Naive B cell (primary cell): ENCODE measurements at places on chromosomes 6 and 20.

DNA sequence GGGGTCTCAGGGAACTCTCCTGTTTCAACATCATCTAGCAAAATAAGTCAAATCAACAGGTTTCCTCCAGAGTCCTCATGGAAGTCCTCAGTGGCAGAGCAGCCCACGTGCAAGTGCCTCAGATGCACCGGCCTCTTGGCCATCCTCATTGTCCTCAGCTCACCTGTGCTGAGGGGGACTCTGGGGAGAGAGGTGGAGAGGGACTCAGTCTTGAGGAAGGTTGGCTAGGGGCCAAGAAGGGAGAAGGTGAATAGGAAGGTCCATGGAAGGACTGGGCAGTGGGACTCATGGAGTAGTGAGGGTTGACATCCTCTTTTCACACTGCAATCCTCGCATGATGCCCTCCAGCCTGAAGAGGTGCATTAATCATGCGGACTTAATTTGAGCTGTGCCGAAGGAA, 77.9 kb upstream of the DUSP22 start:
- H3K27me3 ChIP-seq: peaks cover 4% of the 10 kb centered on the region
- no peak overlapping the region for H3K27ac ChIP-seq
- H3K36me3 ChIP-seq: no peaks in the 10 kb centered on the region
- DNase-seq: no peak
- H3K4me1 ChIP-seq: peaks cover 43% of the 10 kb centered on the region
- H3K4me3 ChIP-seq: no peak overlapping the region

DNA sequence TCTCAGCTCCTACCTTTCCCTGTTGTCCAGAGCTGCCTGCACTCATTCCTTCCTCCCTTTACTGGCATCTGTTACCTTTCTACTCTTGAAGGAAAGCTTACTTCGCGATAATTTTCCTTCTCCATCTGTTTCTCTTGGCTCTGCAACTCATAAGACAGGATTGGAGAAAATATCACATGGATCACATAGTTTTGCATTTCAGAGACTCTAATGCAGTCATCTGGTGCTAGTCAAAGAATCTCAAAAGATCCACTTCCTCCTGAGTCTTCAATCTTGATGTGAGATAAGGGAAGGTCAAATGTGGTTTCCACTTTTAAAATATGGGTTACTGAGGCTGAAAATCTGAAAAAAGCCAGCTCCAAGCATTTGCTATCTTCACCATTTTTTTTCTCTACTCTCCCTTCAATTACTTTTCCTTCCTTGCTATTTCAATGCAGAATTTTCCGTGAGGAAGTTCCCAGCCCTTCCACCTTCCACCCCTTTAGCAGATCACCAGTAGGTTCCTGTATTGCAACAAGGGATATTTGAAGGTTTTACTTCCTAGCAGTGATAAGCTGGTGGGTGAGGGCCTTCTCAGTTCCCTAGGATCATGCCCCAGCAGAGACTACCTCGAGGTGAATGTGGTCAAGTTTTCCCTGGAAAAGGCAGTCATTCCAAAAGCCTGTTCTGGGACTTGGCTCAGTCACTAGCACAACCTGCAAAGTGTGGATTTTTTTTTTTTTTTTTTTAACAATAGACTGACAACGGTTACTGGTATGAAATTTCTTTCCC, 62.8 kb upstream of the LRRC1 start:
- H3K27me3 ChIP-seq: no peaks in the 10 kb centered on the region
- H3K4me1 ChIP-seq: no peaks in the 10 kb centered on the region
- no peak overlapping the region for H3K4me3 ChIP-seq
- no peak overlapping the region for H3K27ac ChIP-seq

DNA sequence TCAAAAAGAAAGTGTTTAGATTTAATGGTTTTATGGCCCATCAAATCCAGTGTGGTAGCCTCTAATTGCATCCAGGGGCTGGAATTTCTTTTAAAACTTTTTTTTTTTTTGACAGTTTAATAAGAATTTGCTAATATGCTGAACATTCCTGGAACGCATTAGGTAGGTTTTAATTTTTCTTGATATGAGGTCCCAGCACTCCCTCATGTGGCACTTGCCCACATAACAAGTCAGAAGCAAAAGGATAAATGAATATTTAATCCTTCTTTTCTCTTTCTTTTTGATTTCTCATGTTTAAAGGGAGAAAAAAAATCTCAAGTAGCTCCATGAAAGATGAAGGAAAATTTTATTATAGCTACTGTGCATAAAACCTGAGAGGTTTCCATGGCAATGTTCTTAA, 13.5 kb downstream of the HAO1 start:
- H3K36me3 ChIP-seq: no peaks in the 10 kb centered on the region
- H3K4me1 ChIP-seq: no peaks in the 10 kb centered on the region
- H3K27me3 ChIP-seq: peaks cover 4% of the 10 kb centered on the region
- no peak for DNase-seq
- H3K27ac ChIP-seq: no peak overlapping the region

GRCh38 chr20:51586005-51586440, 43.5 kb upstream of the NFATC2 start:
- no peak overlapping the region for H3K27ac ChIP-seq
- no peaks in the 10 kb centered on the region for H3K36me3 ChIP-seq
- H3K4me3 ChIP-seq: no peak overlapping the region
- H3K4me1 ChIP-seq: peaks cover 9% of the 10 kb centered on the region
- H3K27me3 ChIP-seq: peaks cover 33% of the 10 kb centered on the region

- peak overlapping the region; percentile 84 for H3K4me3 ChIP-seq
- peaks cover 3% of the 10 kb centered on the region for H3K27me3 ChIP-seq
- peak overlapping the region; percentile 20 for H3K27ac ChIP-seq
- DNase-seq: peak; percentile 77
- H3K36me3 ChIP-seq: no peaks in the 10 kb centered on the region
- peaks cover 34% of the 10 kb centered on the region for H3K4me1 ChIP-seq
Observed at GRCh38 chr20:64038565-64039292, 2.7 kb downstream of the C20orf204 start.

DNA sequence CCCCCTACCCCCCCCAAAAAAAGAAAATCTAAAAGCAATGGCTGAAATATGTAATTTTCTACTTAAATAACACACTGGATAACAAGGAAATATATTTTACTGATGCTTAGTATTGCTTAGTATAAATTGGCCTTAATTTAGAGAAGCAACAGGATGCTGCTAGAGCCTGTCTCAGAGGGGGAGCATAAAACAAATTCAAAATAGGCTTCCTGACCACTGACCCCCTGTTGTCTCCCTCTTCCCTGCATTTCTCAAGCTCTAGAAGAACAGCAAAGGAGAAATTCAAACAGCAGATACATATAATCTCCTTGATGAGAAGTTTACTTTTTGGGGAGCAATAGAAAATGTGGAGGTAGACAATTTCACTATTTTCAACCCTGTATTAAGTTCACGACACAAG, 631.1 kb upstream of the GJE1 start:
- DNase-seq: no peak
- H3K4me1 ChIP-seq: peaks cover 8% of the 10 kb centered on the region
- H3K27ac ChIP-seq: no peak overlapping the region
- no peaks in the 10 kb centered on the region for H3K27me3 ChIP-seq
- H3K36me3 ChIP-seq: peaks cover 18% of the 10 kb centered on the region

DNA sequence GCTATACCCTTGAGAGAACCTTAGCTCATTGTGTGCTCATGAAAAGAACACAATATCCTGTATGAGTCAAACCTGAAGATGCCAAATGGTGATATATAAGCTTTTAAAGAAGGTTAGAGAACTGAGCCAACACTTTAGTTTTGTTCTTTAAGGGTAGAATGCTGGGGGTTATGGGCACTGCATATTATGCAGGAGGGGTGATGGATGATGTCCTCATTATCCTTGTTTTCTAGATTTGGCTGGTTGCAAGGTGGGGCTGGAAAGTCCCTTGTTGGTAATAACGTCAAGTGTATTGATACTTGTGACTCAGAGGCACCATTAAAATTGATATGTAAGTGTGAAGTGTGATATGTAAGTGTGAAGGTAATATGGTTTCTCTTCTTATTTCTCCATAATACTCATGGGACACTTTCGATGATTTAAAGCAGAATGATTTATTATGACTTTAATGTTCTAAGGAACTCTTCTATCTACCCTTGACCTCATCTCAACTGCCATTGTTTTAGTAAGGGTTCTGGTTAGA, 113.7 kb upstream of the DTNBP1 start:
- no peak overlapping the region for H3K4me3 ChIP-seq
- no peaks in the 10 kb centered on the region for H3K36me3 ChIP-seq
- H3K27ac ChIP-seq: no peak overlapping the region
- no peaks in the 10 kb centered on the region for H3K4me1 ChIP-seq

- no peaks in the 10 kb centered on the region for H3K36me3 ChIP-seq
- peaks cover 13% of the 10 kb centered on the region for H3K27me3 ChIP-seq
- peaks cover 4% of the 10 kb centered on the region for H3K4me1 ChIP-seq
- H3K4me3 ChIP-seq: no peak overlapping the region
Observed at GRCh38 chr6:170421921-170422320, 115.4 kb downstream of the FAM120B start.

DNA sequence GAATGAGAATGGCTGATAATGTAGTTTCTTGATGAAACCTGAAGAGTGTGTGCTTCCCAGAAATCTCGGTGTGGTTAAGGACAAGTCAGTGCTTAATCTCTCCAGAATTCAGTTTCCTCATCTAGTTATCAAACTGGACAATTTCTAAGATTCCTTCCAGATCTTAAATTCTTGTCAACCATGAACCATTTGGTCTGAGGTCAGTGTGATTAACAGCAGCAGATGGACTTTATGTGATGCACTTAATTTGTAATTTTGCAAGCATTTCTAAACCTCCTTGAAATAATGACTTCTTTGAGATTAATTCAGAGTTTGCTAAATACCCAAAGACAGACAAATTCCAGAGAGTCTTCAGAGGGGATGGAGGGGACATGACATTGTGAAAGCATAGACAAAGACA, 160.3 kb downstream of the KIF16B start:
- no peak overlapping the region for H3K4me3 ChIP-seq
- DNase-seq: no peak
- peaks cover 36% of the 10 kb centered on the region for H3K36me3 ChIP-seq

GRCh38 chr6:168214586-168215104, 104.9 kb downstream of the DACT2 start:
- H3K27ac ChIP-seq: no peak overlapping the region
- H3K27me3 ChIP-seq: peaks cover 4% of the 10 kb centered on the region
- H3K4me3 ChIP-seq: no peak overlapping the region

DNA sequence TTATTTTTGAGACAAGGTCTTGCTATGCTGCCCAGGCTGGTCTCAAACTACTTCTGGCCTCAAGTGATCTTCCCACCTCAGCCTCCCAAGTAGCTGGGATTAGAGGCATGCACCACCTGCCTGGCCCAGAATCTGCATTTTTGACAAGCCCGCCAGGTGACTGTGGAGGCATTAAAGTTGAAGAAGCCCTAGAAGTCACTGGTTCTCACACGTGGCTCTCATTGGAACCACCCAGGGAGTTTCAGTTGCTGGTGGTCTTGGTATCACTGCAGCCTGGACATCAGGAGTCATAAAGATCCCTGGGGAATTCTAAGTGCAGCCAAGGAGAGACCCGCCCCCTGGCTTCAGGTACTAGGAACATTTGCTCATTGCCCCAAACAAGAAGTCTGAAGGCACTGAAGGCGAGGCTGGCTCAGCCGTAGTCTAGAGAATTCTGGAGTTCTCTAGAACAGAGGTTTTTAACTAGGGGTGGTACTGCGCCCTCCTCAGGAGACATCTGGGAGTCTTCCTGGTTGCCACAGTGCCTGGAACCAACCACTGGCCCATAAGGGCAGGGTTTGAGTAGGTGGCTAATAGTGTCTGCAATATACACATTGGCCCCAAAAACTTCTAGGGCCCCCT, 182.8 kb downstream of the ZMYND8 start:
- H3K36me3 ChIP-seq: peaks cover 5% of the 10 kb centered on the region
- H3K4me1 ChIP-seq: no peaks in the 10 kb centered on the region
- peaks cover 27% of the 10 kb centered on the region for H3K27me3 ChIP-seq
- no peak for DNase-seq
- no peak overlapping the region for H3K27ac ChIP-seq

- no peak overlapping the region for H3K4me3 ChIP-seq
- DNase-seq: no peak
- H3K36me3 ChIP-seq: peaks cover 10% of the 10 kb centered on the region
Observed at GRCh38 chr6:44649365-44650025, 262.0 kb downstream of the CDC5L start.

GRCh38 chr20:60246751-60247150, 288.5 kb downstream of the CDH26 start:
- peaks cover 7% of the 10 kb centered on the region for H3K27me3 ChIP-seq
- no peak overlapping the region for H3K27ac ChIP-seq
- H3K4me3 ChIP-seq: no peak overlapping the region

DNA sequence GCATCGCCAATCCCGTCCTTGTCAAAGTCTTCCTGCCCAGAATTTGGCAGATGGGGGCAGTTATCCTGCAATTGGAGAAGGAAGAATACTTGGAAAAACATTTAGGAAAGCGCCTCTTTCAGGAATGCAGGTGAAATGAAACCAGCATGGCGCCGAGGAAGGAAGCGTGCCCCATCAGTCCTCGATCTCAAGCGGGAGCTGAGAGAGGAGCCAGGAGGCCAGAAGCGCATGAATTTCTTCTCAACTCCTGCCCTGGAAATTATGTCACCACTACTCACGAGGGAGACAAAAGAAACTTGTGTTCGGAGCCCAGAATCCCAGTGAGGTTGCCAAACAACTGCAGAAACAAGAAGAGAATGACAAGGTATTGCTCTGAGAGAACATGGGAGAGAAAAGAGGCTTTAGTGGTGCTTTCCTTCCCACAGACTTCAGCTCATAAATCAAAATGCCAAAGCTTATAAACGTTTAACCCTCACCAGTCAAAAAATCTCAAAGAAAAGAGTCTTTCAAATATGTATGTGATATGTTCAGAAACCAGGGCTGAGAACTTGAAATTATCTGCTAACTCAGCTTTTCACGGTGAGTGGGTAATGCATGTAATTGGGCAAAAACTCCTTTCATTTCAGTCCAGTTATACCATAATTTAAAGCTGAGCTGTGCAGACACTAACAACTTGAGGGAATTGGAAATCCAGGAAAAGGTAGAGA, 23.9 kb downstream of the THBS2 start:
- H3K36me3 ChIP-seq: peaks cover 4% of the 10 kb centered on the region
- no peaks in the 10 kb centered on the region for H3K4me1 ChIP-seq
- no peak overlapping the region for H3K27ac ChIP-seq
- DNase-seq: no peak

DNA sequence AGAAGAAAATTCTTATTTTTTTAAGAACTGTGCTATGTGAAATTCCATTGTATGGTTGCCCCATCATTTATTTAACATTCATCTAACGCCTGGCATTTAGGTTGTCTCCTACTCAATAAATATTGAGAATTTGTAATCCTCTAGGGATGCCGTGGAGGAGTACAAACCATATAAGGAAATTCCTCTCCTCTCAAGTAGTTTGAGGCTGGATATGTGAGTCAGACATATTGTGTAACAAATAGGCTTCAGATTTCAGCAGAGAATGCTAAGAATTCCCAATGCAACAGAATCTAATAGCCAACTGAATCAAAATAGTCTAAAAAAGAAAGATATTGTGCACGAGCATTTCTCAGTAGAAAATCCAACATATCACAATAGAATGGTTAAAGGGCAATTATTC, 174.7 kb downstream of the OTOR start:
- DNase-seq: no peak
- H3K27ac ChIP-seq: no peak overlapping the region
- H3K4me1 ChIP-seq: no peaks in the 10 kb centered on the region
- H3K36me3 ChIP-seq: no peaks in the 10 kb centered on the region
- H3K27me3 ChIP-seq: no peaks in the 10 kb centered on the region
